ENCODE measurements at places on chromosomes 7 and 10.

DNA sequence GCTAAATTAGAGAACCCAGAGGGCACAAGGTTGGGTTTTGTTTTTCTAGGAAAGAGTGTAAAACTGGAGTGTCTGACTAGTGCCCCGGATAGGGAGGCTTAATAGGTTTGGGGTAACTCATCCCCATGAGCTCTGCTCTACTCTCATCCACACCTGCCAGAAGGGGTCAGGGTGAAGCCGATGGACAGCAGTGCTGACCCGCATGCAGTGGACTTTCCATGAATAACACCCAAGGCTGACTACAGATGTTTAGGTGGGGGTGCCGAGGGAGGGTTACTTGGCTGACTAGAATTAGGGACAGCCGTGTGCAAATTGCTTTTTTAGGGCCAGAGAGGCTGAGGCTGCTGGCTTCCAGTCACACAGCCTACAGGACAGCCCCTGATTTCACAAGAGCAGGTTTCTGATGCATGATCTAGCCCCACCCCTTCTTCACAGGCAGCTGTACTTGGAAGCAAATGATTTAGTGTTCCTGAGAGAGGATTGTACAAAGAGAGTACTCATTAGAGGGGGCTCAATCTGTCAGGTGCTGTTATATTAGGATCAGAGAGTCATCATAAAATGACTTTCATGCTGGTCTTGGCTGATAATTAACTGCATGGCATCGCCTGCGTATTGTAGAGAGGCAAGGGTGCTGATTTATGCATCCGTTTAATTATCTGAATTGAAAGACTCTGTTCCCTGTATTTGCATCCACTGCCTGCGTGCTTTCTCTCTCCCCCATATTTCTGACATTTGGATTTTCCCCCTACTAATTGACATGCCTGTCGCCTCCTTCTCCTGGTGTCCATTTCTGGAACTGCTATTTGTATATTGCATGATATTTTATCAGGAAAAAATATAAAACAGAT, 9.5 kb downstream of the INHBA start:
- no peak overlapping the region for H3K4me3 ChIP-seq
- peaks cover 22% of the 10 kb centered on the region for H3K4me1 ChIP-seq
- H3K36me3 ChIP-seq = peaks cover 30% of the 10 kb centered on the region
- peak; percentile 75 for DNase-seq

DNA sequence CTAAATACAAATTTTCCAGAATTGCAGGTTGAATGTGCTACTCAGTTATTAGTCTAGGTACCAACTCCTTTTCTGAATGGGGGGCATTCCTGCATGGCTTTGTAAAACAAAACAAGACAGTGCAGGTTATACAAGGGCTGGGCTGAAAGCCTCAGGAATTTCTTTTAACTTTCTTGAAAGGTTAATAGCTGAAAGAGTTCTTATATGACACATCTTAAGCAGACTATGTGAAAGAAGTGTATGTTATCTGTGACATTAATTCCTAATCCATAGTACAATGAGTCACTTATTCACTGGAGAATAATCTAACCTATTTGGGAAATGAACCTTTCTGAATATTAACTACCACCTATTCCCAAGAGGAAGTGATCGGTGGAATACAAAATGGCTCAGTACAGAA, 115.6 kb upstream of the FAM133B start:
- no peaks in the 10 kb centered on the region for H3K27me3 ChIP-seq
- DNase-seq = no peak
- peak overlapping the region; percentile 92 for H3K27ac ChIP-seq
- H3K4me3 ChIP-seq = no peak overlapping the region
- H3K36me3 ChIP-seq = peaks cover 14% of the 10 kb centered on the region

GRCh38 chr10:29181936-29182335, 106.9 kb upstream of the LYZL1 start:
- no peak overlapping the region for H3K4me3 ChIP-seq
- no peaks in the 10 kb centered on the region for H3K27me3 ChIP-seq
- no peak for DNase-seq
- no peaks in the 10 kb centered on the region for H3K36me3 ChIP-seq
- H3K4me1 ChIP-seq = peaks cover 3% of the 10 kb centered on the region
- H3K27ac ChIP-seq = no peak overlapping the region

- H3K27me3 ChIP-seq = no peaks in the 10 kb centered on the region
- no peaks in the 10 kb centered on the region for H3K4me1 ChIP-seq
- no peak for DNase-seq
- no peak overlapping the region for H3K4me3 ChIP-seq
- H3K27ac ChIP-seq = no peak overlapping the region
- no peaks in the 10 kb centered on the region for H3K36me3 ChIP-seq
These were observed 60.7 kb upstream of the ICA1 start for GRCh38 chr7:8322667-8323066.

DNA sequence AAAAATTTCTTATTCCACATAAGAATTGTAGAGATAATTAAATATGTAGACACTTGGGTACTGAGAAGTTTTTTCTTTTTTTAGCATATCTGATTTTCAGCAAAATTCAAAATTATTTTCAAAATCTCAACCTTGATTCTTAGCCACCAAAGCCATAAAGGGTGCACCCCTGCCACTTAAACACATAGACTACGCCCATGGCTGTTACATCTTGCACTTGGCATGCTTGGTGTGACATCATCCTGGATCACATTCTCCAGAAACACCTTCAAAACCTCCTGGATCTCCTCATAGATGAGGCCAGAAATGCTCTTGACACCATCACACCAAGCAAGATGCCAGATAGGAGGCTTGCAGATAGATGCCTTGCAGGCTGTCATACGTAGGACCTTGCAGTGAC, 89.1 kb upstream of the KLF14 start:
- H3K27me3 ChIP-seq = no peaks in the 10 kb centered on the region
- DNase-seq = no peak
- no peaks in the 10 kb centered on the region for H3K4me1 ChIP-seq
- H3K4me3 ChIP-seq = peak overlapping the region; percentile 38
- H3K36me3 ChIP-seq = no peaks in the 10 kb centered on the region

- peaks cover 7% of the 10 kb centered on the region for H3K4me1 ChIP-seq
- H3K27me3 ChIP-seq = no peaks in the 10 kb centered on the region
- peak; percentile 84 for DNase-seq
- H3K4me3 ChIP-seq = no peak overlapping the region
These were observed 40.6 kb upstream of the ADD3 start for GRCh38 chr10:109966961-109967738.

GRCh38 chr10:54266395-54266794, 534.6 kb downstream of the PCDH15 start:
- no peak overlapping the region for H3K4me3 ChIP-seq
- no peaks in the 10 kb centered on the region for H3K36me3 ChIP-seq
- H3K4me1 ChIP-seq = no peaks in the 10 kb centered on the region

DNA sequence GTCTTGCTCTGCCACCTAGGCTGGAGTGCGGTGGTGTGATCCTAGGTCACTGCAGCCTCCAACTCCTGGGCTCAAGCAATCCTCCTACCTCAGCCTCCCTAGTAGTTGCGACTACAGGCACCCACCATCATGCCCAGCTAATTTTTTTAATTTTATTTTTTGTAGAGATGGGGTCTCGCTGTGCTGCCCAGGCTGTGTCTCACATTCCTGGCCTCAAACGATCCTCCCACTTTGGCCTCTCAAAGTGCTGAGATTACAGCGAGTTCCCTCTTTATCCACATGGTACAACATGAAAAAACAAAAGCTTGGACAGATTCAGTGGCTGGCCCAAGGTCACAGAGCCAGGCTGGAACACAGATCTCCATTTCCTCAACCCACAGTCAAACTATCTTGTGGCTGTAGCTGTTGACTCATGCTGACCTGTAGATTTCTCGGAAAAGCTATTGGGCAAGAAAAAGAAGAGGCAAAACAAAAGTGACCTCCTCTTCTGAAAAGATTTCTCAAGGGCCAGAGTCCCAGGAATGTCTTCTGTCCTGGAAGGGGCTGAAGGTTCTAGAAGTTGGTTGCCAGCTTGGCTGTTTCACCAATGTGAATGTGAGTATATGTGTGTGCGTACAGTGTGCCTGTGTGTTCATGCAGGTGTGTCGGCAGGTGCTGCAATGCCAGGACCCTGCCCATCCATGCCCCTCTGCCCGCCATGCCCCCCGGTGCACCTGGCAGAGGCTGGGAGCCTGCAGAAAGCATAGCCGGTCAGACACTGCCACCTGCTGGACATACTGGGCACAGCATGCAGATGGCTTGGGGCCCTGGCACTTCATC, 28.4 kb downstream of the TMEM130 start:
- peaks cover 12% of the 10 kb centered on the region for H3K27me3 ChIP-seq
- peaks cover 8% of the 10 kb centered on the region for H3K4me1 ChIP-seq
- DNase-seq = peak; percentile 93
- H3K4me3 ChIP-seq = peak overlapping the region; percentile 26
- no peak overlapping the region for H3K27ac ChIP-seq
- H3K36me3 ChIP-seq = no peaks in the 10 kb centered on the region

GRCh38 chr7:102004229-102004628, 186.8 kb downstream of the CUX1 start:
- no peaks in the 10 kb centered on the region for H3K36me3 ChIP-seq
- no peaks in the 10 kb centered on the region for H3K27me3 ChIP-seq
- no peak for DNase-seq

- no peak overlapping the region for H3K27ac ChIP-seq
- peaks cover 2% of the 10 kb centered on the region for H3K4me1 ChIP-seq
- peaks cover 87% of the 10 kb centered on the region for H3K27me3 ChIP-seq
- H3K36me3 ChIP-seq = no peaks in the 10 kb centered on the region
These were observed 1.6 kb downstream of the FRMD4A start for GRCh38 chr10:14328881-14329672.

DNA sequence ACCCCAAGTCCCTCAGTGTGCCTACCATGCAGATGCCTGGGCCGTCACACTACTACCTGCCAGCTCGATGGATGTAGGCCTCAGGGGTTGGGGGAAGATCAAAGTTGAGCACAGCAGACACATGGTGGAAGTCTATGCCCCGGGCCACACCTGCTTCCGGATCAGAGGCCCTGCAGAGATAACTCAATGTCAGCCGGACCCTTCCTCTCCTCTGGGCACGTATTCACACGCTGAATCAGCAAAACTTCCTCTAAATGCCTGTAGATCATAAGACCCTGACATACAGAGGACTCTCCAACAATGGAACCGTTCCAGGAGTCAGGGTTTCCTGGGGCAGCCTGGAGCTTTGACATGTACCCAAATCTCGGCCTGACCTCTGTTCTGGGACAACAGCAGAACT, 3.7 kb downstream of the DDX56 start:
- DNase-seq = no peak
- H3K27me3 ChIP-seq = no peaks in the 10 kb centered on the region
- H3K36me3 ChIP-seq = peaks cover 79% of the 10 kb centered on the region
- H3K4me3 ChIP-seq = no peak overlapping the region
- no peak overlapping the region for H3K27ac ChIP-seq

GRCh38 chr7:150875791-150876190, 23.5 kb downstream of the AOC1 start:
- H3K36me3 ChIP-seq = no peaks in the 10 kb centered on the region
- no peak for DNase-seq
- no peak overlapping the region for H3K27ac ChIP-seq
- H3K27me3 ChIP-seq = peaks cover 21% of the 10 kb centered on the region

- no peak overlapping the region for H3K4me3 ChIP-seq
- no peak overlapping the region for H3K27ac ChIP-seq
- no peaks in the 10 kb centered on the region for H3K36me3 ChIP-seq
- peaks cover 5% of the 10 kb centered on the region for H3K4me1 ChIP-seq
- peaks cover 5% of the 10 kb centered on the region for H3K27me3 ChIP-seq
These were observed 55.4 kb upstream of the KIF5B start for GRCh38 chr10:32111585-32111984.

- peaks cover 91% of the 10 kb centered on the region for H3K27me3 ChIP-seq
- H3K27ac ChIP-seq = no peak overlapping the region
- peak overlapping the region; percentile 32 for H3K4me3 ChIP-seq
- DNase-seq = peak; percentile 63
- H3K4me1 ChIP-seq = peaks cover 42% of the 10 kb centered on the region
These were observed 6.3 kb upstream of the ZNF503 start for GRCh38 chr10:75407713-75408508.

GRCh38 chr10:119103903-119104653, at the start of gene DENND10:
Gene DENND10, plus strand, starts transcription at chr10:119104113. Its CDS starts 30 bp downstream, at chr10:119104143.
- peaks cover 10% of the 10 kb centered on the region for H3K36me3 ChIP-seq
- DNase-seq = peak; percentile 76
- H3K4me3 ChIP-seq = peak within 1 kb of the TSS; percentile 95

DNA sequence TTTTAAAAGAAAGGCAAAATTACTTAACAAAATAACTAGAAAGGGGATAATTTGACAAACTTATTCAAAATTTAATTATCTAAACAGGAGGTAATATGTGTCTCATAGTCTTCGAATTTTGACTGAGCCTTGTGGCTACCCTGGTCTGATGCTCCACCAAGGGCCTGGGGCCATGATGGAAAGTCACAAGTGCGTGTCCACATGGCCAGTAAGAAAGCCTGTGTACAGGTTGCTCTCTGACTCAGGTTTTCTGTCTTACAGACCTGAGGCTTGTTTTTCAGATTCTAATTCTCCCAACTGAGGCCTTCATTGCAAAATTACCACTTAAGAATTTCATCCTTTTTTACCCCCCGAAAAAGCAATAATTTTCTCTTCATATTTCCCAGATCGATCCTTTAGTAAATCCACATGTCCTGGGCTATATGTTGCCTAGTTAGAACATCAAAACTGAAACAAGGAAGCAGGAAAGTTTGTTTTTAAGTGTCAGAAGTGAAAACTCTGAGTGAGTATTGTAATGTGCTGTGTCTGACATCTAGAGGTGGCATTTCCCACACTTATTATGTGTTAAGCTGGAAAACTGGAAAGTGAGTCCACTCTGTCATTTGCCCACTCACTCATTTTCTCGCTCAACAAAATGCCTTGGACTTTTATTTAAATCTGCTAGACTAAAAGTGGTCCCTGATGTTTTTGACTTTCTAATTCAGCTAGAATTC, 10.0 kb downstream of the CYP3A43 start:
- no peaks in the 10 kb centered on the region for H3K4me1 ChIP-seq
- H3K4me3 ChIP-seq = no peak overlapping the region
- H3K27ac ChIP-seq = no peak overlapping the region
- peaks cover 47% of the 10 kb centered on the region for H3K27me3 ChIP-seq

- H3K4me1 ChIP-seq = no peaks in the 10 kb centered on the region
- no peak overlapping the region for H3K27ac ChIP-seq
- no peaks in the 10 kb centered on the region for H3K27me3 ChIP-seq
- no peaks in the 10 kb centered on the region for H3K36me3 ChIP-seq
- no peak overlapping the region for H3K4me3 ChIP-seq
These were observed 35.9 kb upstream of the DMTF1 start for GRCh38 chr7:87116315-87116714.

Data from mesenchymal stem cell (in vitro differentiated cells and primary cell).